ENCODE measurements at places on chromosomes 13 and 19.

DNA sequence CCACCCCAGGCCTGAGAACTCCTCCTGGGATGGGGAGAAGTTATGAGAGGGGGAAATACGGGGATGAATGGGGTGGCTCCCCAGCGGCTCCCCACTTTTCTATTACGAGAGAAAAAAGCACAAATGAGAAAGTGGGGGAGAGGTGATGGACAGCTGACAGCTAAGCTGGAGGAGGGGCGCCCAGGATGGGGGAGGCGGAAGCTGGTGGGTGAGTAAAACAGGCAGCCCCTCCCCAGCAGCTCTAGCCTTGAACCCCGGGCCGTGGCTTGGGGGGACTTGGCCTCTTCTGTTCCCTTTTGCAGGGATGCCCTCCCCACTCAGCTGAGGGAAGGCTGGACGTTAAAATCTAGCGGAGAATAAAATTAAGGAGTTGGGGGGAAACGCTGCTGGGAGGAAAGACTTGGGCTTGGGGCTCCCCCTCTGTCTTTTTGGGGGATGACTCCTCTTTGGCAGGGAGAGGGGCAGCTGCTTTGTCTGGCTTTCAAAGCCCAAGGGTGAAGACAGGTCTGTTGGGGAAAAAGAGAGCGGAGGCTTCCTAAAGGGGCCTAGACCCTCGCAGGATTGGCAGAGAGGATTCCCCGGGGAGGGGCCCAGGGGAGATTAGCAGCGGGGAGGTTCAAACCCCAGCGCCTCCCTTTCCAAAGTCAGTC, 1.4 kb upstream of the SAMD1 start:
- no peak for DNase-seq

- no peak for DNase-seq
Observed at GRCh38 chr13:50993934-50994333, 84.3 kb downstream of the RNASEH2B start.

- peak; percentile 71 for DNase-seq
Observed at GRCh38 chr19:661427-662196, 1.4 kb downstream of the RNF126 start.

- DNase-seq, result no peak
Observed at GRCh38 chr13:104577071-104577815, 1511.0 kb upstream of the SLC10A2 start.

DNA sequence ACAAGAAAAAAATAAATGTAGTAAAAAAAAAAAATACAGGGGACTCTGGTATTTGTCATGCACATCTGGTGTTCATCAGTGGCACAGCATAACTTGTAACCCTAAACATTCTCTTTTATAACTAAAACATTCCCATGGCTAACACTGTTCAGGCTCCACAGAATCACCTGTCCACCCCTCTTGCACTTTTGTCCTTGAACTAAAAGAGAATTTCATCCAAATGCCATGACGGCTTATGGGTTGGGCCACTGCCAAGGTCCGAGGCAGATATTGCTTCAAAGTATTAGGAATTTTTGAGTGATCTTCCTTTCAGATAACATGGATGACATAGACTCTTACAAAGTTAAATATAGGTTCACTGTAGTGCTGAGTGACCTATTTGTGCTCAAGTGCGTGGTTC, 25.7 kb upstream of the SERP2 start:
- no peak for DNase-seq

Measured in hepatic stellate cell (primary cell).